ENCODE measurements at places on chromosomes 3 and 15.
A peak's percentile ranks its signal among the peaks of the same experiment; 100 is the strongest.

GRCh38 chr15:99095626-99096025 lies 9.3 kb upstream of the SYNM start:
- no peak for DNase-seq

DNA sequence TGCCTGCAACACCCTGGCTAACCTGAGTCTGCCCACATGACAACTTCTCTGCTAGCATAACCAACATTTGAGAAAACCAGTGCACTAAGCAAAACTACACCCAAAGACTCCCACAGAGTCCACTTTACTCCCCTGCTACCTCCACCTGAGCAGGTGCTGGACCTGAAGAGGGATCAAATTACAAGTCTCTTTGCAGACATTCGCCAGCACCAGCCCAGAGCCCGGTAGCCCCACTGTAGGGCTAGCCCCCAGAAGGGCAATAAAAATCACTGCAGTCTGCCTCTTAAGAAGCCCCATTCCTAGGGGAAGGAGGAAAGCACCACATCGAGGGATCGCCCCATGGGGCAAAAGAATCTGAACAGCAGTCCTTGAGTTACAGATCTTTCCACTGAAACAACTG lies 472.2 kb downstream of the GRM7 start:
- DNase-seq: no peak

DNA sequence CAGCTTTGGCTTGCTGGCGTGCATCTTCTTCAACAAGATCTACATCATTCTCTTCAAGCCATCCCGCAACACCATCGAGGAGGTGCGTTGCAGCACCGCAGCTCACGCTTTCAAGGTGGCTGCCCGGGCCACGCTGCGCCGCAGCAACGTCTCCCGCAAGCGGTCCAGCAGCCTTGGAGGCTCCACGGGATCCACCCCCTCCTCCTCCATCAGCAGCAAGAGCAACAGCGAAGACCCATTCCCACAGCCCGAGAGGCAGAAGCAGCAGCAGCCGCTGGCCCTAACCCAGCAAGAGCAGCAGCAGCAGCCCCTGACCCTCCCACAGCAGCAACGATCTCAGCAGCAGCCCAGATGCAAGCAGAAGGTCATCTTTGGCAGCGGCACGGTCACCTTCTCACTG lies 40.6 kb upstream of the CSTA start:
- DNase-seq: no peak

DNA sequence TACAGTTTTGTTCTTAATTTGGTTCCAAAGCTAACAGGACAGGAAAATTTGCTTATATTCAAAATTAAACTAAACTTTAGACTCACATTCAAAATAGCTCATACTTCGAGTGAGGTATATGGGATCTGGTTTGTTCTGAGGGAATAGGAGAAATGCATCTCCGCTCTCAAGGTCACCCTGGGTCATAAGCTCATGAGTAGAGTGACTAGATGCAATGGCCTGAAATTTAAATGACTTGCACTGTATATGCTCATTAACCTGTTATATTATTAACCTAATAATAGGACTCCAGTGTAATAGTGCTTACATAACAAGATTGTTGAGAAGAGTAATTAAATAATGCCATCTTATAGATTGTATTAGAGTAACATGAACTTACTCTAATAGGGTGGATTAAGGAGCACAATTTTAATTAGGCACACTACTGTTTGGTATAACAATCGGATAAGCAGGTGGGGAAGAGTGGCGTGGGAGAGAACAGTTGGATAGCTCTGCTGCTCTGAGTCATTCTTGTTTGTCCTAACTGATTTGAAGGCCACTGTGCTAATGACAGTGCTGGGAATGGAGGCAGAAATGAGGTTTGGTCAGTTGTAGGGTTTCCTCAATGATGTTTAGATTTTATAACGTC lies 5.2 kb downstream of the NKTR start:
- DNase-seq: peak; percentile 15

- DNase-seq: no peak
Observed at GRCh38 chr3:175247629-175248028, 388.5 kb downstream of the NAALADL2 start.

DNA sequence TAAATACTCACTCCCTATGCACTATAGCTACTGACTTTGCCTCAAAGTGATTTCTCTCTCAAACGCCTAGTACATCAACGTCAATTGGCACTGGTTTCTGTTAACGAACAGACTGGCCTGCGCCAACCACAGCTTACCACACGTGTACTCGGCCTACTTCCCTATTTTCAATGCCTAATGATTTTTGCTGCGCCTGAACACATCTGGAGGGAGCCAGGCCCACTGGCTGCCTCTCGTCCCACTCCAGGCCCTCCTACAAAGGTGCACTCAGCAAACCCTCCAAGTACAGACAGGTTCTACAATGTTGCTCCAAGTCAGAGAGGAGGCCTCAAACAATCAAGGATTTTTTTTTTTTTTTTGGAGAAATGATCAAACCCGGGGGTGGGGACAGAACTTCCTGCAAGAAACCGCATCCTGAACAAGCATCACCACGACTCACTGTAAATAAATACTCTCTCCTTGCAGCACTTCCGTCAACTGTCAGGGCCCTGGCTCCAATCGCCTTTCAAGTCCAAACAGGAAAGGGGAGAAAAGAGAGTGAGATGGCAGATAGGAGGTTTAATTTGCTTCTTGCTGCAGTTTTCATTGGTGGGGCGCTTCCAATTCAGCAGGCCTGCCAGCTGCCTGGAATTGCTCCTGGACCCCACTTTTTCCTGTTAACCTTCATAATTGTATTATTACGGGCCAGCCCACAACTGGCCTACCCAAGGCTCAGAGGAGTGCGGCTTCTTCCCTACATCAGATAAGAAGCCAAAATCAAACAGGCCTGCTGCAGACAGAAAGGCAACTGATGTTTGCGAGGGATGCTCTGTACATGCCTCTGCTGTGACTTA lies 139.3 kb downstream of the FOXP1 start:
- DNase-seq: no peak

DNA sequence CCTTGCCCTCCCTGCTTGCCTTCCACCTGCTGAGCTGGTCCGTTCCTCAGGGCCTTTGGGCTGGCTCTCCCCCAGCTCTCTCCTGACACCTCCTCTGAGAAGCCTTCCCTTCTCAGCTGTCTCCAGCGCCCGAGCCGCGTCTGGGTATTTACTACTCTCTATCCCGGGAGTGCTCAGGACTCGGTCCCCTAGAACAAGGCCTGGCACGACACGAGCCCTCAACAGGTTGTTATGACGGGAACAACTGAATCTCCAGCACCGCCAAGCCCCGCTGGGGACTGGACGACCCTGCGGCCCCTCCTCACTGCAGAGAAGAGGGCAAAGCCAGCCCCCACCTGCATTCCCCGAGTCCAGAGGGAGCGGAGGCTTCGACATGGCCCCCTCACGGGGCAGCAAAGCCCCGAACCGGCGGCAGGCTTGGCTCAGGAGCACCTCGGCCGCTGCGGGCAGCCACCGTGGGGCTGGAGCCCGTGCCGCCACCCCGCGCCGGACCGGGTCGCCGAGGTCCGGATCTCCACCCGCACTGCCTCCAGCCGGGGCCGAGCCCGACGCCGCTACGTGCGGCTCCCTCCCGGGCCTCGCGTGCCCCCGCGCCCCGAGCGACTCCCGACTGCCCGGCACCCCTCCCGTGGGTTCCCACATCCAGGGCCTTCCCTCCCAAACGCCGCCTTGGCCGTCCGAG lies 792 bp downstream of the TPRA1 start:
- no peak for DNase-seq

DNA sequence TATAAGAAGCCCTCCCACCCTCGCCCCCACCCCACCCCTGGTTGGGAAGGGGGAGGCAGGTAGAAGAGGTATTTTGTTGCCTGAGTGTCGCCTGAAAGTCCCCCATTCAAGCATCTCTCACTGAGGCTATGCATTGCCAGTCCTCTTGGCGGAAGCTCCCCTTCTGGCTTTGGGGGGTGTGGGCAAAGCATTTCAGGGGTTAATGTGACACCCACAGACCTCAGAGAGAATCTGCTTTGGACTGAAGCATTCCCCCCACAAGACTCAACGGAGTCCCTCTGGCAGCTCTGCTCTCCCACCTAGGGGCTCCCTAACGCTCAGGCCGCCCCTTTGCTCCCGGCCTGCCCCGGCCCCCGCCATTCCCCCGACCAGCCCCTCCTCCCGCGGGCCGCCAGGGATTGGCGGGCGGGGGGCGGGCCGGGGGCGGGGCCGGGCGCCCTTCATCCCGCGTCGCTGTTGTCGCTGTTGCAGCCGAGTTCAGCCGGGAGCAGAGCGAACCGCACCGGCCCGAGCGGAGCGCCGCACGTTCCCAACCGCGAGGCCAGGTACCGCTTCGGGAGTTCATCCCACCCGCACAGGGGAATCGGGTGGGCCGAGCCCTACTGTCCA lies at the start of gene SLC38A3:
Gene SLC38A3, plus strand, starts transcription at position 468 of the 609 bp plus-strand sequence. CDS start 8,929 bp downstream, outside the sequence.
- DNase-seq: peak; percentile 36

DNA sequence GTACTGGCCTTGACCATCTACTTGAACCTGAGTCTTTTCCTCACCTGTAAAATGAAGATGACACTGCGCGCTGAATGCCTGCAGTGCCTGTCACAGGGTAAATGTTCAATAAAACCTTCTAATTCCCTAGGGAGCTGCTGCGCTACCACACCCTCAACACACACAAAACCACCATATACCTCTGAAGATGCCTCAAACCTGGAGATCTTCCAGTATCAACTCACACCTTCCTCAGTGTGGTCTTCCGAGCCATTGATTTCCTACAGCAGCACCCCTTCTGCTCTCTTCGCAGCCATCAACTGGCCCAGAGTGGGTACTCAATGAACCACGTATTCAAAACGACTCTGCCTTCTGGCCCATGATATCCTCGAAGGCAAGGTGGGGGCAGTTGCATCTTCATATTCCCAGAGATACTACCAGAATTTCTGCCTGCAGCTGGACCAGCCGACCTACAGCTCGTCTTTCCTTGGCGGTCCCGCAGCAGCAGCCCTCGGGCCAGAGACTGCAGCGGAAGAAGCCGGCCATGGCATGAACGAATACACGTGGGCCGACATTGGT lies 695 bp downstream of the RPL32 start:
- no peak for DNase-seq

DNA sequence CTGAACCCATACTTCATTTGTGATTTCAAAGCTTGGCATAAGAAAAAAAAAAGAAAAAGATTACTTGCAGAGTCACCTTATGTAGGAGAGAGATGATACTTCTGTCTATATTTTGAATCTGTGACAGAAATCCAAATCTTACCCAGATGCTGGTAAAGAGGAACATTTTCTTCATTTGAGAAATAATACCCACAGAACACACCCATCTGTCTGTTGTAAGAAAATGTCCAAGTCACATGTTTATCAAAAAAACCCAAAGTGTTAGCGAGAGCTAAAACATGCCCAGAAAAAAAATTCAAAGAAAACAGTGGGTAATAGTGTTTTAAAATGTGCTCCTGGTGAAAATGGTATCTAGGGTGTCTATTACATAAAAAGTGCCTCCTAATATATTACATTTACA lies 18.0 kb upstream of the RAP2B start:
- DNase-seq: no peak

DNA sequence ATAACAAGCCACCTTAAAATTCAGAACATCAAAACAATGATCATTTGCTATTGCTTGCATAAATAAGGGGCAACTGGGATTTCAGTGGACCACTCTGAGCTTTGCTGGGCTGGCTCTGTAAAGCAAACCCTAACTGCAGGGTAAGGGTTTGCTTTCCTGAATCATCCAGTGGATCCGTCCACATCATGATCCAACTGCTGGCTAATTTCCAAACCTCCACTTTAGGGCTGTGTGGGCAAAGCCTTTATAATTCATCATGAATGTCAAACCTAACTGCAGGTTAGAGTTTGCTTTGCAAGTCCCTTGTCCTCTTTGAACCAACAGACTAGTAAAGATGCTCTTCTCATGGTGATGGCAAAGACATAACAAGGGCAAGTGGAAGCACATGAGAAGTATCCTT lies 76.1 kb downstream of the SYNPR start:
- no peak for DNase-seq

GRCh38 chr15:69443032-69443611 lies 9.5 kb upstream of the RPLP1 start:
- no peak for DNase-seq

DNA sequence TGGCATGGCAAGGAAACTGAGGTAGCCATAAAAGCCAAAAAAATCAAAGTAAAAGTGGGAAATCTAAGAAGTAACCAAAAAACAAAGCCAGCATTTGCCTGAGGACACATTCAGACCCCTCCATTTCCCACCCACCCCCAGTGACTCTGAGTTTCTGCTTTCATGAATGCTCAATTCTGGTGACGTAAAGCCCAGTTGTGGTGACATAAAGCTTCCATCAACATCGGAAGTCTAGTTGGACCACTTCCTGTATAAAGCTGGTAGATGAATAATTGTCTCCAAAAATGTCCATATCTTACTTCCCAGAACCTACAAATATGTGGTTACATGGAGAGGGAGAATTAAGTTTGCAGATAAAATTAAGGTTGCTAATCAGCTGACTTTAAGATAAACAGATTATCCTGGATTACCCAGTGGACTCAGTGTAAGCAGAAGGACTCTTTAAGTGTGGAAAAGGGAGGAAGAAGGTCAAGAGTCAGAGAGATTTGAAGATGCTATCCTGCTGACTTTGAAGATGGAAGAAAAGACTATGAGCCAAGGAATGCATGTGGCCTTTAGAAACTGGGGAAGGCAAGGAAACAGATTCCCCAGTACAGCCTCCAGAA lies 62.0 kb upstream of the ST3GAL6 start:
- no peak for DNase-seq

- no peak for DNase-seq
Observed at GRCh38 chr15:89904519-89904918, 8.2 kb downstream of the ARPIN start.

- DNase-seq: no peak
Observed at GRCh38 chr3:3334491-3334890, 155.0 kb upstream of the CRBN start.

- no peak for DNase-seq
Observed at GRCh38 chr15:36358523-36358922, 220.9 kb upstream of the CDIN1 start.

- DNase-seq: peak; percentile 20
Observed at GRCh38 chr3:16174389-16174788, at the start of gene GALNT15. GALNT15 (plus strand) TSS chr3:16174680; CDS start chr3:16175152, 472 bp downstream.

GRCh38 chr15:92821491-92822116 lies 78.5 kb upstream of the CHD2 start:
- no peak for DNase-seq

DNA sequence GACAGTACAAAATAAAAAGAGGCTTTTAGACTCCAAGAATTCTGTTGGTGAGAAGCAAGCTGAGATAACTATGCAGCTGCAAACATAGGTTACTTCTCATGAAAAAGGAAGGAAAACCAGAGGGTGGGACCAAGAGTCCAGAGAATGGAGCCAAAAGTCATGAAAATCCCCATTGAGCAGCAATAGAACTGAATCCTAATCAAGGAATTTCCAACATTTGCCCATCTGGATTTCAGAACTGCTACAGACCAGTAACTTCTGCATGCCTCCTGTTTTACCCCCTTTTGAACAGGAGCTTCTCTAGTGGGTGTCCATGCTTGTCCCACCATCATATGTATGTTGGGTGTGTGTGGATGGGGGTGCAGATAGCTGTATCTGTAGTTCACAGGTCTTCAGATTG lies 33.6 kb upstream of the BNC1 start:
- DNase-seq: no peak

GRCh38 chr3:129577366-129577765 lies 29.1 kb downstream of the PLXND1 start:
- DNase-seq: peak; percentile 87

GRCh38 chr3:169244119-169244864 lies 419.2 kb downstream of the MECOM start:
- DNase-seq: peak; percentile 75

- no peak for DNase-seq
Observed at GRCh38 chr3:7309641-7310102, 448.8 kb downstream of the GRM7 start.

GRCh38 chr15:68023307-68024101 lies 30.6 kb upstream of the PIAS1 start:
- no peak for DNase-seq

GRCh38 chr3:165768680-165769079 lies 68.5 kb downstream of the BCHE start:
- DNase-seq: no peak
